Upper lobe of right lung (tissue), 1 donor: ENCODE measurements at places on chromosomes 2 and 18. TPM values are rescaled to one million over a fixed set of nuclear protein-coding genes. Genes with fewer than 3 reads are reported as not detected.

The APOB gene
- 0.49 TPM for total RNA-seq

The DNAJC5G gene
- total RNA-seq = not detected

The ACTR2 gene
- 236 TPM for total RNA-seq

The KIF3C gene
- total RNA-seq = 6.5 TPM

The ACKR3 gene
- 9.1 TPM for total RNA-seq

The EGR4 gene
- not detected for total RNA-seq

The TOGARAM2 gene
- 0.72 TPM for total RNA-seq

The RTKN gene
- 32.3 TPM for total RNA-seq

The PROC gene
- not detected for total RNA-seq

The LRATD1 gene
- 8.9 TPM for total RNA-seq

The RPIA gene
- 17.5 TPM for total RNA-seq

The XPO1 gene
- 98.9 TPM for total RNA-seq

The EFHD1 gene
- total RNA-seq = 10.7 TPM

The PROKR1 gene
- not detected for total RNA-seq

The ABCB11 gene
- 0.06 TPM for total RNA-seq

The HSPE1 gene
- 66.1 TPM for total RNA-seq

The MEP1B gene
- total RNA-seq = not detected

The AFG3L2 gene
- total RNA-seq = 35.4 TPM

The SCN3A gene
- total RNA-seq = 2.1 TPM

The PMAIP1 gene
- 3.1 TPM for total RNA-seq
